ENCODE measurements at places on chromosomes 2 and 18.

DNA sequence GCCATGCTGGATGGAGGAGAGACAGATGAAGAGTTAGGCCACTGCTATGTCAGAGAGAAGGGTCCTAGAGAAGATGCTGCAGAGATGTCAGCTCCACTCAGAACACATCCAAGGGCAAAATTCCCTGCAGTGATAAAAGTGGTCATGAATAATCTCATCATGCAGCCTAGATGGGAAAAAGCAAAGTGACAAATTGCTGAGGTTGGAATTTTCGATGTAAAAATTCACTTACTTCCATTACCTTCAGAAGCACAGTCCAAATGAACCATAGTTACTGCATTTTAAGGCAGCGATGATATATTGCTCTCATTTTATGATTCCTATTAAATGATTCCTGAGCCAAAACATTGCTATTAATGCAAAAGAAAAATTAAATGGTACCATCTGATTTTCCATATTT lies 16.4 kb downstream of the ANKRD29 start:
- no peak for DNase-seq

- DNase-seq: no peak
Measured at GRCh38 chr18:74806073-74806472, 208.4 kb downstream of the ZNF407 start.

DNA sequence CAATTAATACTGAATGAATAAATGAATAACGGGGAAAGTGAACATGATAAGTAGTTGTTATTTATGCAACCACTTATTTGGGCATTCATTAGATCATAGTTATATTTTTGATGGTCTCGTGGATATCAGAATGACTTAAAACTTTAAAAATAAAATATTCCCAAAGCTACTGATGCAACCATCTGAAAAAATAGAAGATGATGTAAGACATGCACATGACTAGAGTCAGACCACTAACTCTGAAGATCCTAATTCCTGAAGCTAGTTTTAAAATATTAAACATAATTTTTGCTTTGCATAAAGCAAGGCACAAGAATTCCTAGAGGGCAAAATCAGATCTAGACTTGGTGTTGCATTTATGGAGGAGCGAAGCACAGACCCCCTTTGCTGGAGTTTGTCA lies 616.1 kb downstream of the IRS1 start:
- DNase-seq: no peak

DNA sequence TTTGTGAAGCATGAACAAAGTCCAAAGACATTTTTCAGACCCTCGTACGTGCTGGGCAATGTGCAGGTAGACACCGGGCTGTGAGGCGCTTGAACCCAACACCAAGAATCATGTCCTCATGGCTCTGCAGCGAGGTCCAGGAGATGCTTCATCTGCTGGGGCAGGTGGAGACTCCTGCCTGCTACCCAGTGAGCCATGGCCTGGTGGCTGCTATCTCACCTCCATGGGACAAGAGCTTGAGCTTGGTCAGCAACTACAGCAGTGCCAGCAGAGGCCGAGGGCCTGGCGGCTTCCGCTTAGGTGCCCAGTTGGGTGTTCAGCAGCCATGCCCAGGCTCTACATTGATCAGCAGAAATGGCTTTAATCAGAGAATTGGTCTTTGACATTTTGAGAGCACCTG lies 281.0 kb upstream of the HS6ST1 start:
- DNase-seq: no peak

GRCh38 chr2:142944264-142944663 lies 66.8 kb downstream of the KYNU start:
- no peak for DNase-seq

DNA sequence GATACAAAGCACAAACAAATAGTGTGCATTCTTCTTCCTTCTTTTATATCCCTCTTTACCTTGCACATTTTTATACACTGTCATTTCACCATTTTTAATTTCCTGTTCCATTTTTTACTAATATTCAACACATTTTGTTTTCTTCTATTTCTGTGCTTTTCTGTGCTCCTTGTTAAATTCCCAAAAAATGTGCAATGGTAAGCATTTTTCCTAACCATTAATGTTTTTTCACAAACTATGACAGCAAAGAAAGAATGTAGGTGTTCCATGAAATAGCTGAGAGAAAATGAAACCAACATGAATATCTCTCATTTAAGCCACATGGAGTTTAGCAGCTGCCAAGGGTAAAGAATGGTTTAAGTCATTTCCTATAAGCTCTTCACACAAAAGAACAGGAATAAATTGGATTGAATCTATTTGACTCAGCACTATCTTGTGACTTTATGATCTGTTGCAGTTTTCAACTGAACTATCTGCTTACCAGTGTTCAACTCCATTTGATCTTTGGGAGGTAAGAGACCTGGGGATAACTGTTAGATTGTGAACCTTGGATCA lies 145.7 kb upstream of the CDH19 start:
- no peak for DNase-seq

GRCh38 chr18:22827741-22828140 lies 105.4 kb upstream of the RBBP8 start:
- DNase-seq: no peak

DNA sequence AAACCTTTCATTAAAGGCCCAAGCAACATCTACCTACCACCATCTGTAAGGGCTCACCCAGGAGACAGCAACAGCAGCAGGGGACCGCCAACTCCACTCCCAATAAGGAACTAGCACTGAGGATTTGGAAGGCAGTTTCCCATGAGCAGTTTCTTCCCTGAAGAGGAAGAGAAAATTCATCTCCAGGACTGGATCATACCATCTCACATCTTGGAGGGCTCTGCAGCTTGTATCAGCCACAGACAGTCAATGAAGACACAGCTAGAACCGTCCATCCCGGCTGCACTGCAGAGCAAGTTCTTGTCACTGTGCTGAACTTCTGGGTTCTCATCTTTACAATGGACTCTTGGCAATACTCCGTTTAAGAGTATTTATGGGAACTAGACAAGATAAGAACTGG lies 2.8 kb upstream of the GYPC start:
- DNase-seq: no peak

DNA sequence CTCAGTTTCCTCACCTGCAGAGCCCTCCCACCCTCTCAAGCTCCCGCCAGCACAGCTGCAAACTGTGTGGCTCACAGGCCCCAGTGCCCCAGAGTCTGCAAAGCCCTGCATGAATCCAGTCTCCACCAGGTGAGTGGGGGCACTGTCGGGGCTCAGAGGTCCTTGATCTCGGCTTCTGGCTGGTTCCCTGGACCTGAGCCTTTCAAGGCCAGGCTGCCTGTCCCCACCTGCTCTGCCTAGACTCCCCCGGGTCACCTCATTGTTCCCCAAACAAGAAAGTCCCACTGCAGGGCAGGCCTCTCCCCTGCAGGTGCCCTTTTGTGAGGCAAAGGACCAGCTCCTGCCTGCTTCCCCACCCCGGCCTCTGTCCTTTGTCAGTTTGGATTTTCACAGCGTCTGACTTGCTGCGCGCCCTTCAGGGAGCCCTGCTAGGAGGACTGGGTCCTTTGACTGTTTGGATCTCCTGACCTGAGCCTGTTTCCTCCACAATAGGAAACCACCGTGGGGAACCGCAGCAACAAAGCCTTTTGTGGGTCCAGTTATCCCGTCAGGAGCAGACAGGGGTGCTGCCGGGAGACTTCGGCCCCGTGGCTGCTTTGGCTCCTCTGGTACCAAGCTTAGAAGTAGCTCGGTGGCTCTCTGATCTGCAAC lies 200.5 kb upstream of the HDAC4 start:
- DNase-seq: no peak

DNA sequence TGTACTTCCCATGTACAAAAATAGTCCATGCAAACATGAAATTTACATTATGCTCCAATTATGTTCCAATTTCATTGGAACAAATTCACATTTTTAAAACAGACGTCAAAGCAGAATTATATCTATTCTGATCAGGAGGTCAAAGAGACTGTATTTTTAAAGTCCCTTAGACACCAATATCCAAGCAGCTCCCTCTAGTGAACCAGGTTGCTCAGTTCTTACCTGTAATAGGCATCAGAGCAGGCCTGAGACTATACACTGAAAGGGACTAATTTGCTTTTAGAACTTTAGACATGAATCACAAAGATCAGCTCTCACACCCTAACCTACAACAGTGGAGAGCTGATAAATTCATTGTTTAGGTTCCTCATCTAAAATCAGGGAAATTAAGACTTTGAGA lies 273.9 kb downstream of the MBD2 start:
- DNase-seq: no peak

- DNase-seq: no peak
Measured at GRCh38 chr2:240226672-240227537, 86.4 kb upstream of the OTOS start.

- DNase-seq: no peak
Measured at GRCh38 chr2:115160531-115161080, 718.2 kb downstream of the DPP10 start.

GRCh38 chr2:168277276-168277675 lies 29.9 kb upstream of the STK39 start:
- DNase-seq: no peak

DNA sequence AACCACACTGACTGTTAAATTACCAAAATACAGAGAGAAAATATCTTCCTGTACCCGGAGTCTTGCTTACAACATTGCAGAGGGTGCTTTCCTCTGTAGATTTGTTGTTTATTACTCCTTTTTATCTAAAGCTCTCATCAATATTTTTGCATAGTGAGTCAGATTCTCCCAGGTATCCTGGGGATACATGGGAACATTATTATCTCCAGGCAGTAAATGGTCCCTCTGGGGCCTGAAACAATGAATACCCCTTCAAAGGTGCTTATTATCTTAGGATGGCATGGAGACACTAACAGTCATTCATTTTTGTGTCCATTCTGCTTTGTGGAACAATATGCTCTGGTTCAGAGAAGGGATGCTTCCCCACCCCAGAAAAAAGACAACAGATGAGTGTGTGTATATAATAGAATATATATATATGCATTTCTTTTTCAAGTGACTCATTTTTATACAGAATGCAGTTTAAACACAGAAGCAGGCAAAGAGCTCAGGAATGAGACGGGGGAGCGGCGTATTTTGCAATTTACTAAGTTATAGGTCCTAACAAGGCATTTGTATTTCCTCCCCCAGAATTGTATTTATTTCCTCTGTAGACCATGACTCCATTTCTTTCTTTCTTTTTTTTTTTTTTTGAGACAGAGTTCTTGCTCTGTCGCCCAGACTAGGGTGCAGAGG lies 424.8 kb upstream of the ZEB2 start:
- no peak for DNase-seq

DNA sequence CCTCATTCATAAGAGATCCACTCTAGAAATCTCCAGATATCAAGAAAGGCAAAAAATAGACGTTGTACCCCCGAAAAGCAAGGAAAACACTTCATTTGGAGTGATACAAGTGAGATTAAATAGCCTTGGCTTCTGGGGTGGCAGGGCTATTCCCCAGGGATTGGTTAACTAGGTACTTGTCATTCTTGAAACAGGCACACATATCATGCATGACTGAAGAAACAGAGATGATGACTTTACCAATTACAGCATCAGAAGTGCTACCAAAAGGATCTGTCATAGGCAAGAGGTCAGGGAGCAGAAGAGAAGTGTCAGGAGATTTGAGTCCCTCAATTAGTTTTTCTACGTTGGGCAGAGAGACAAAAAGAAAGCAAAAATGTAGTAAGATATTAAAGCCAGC lies 45.2 kb upstream of the NFU1 start:
- DNase-seq: peak; percentile 48

DNA sequence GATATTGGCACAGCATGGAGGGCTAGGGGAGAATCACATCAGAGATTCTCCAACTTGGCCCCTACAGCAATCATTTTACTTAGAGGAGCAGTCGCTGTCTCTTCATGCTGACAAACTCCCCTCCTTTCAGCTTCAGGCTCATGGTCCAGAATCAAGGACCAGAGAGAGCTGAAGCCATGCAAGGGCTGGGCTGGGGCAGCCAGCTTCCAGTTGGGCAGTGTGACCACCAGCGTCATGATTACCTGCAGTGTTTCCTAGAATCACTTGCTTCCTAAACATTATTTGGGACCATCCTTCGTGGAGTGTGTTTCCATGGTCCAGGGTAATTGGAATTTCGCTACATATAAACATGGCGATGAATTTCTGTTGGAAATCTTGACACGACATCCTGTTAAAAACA lies 54.4 kb downstream of the CAPN13 start:
- no peak for DNase-seq

DNA sequence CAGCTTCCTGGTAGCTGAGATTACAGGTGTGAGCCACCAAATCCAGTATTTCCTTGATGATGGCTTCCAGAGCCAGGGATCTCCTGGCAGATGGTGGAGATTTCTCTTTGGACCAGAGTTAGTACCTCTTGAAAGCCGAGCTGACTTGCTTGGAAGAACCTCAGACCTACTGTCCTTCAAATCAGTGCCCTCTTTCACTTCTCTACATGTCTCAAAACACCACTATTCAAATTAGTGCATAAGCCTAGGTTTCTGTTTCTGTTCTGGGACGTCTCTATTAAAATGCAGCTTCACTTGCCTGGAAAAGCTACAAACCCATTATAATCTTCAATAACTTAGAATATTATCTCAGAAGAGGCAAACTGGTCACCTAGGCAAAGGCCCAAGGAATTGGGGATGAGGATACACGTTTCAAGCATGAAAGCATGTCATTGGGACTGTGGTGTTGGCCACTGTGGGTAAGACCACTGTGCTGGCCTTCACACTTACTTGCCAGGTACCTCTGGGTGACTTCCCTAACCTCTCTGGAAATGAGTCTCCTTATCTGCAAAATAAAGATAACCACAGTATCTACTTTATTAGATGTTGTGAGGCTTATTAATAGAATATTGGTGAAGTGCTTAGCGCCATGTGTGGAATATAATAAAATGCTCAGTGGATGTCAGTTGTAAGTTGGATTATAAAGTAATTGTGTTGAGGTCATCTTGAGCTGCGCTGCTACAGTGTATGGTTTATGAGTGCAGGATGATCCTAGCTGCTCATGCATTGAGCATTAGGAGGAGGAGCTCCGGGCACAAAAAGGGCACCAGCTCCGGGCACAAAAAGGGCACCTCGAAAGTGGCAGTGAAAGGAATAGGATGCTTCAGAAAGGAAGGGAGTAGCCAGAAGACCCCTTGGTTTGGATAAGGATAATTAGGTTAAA lies 84.5 kb downstream of the DOCK10 start:
- no peak for DNase-seq

DNA sequence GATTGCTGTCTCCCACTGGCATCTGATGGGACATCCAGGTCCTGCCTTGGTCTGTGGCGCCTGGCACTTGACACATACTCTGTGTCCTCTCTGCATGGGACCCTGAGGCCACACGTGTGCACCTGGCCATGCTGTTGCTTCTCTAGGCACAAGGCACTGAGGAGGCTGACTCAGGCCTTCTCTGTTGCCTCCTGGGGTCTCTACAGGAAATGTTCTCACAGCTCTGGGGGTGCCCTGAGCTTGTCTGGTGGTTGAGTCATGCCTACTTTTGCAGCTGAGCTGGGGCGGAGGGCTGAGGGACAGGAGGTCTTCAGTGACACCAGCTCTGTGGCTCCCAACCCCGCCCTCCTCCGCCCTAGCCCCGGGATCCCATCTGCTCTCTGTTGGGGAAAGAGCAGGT lies 207.0 kb upstream of the HS6ST1 start:
- DNase-seq: no peak

- DNase-seq: no peak
Measured at GRCh38 chr2:108212671-108213070, 27.1 kb upstream of the SULT1C3 start.

GRCh38 chr2:226893216-226893615 lies 57.4 kb downstream of the RHBDD1 start:
- no peak for DNase-seq

- DNase-seq: no peak
Measured at GRCh38 chr2:24898122-24899109, 21.6 kb downstream of the ADCY3 start.
